ENCODE measurements at places on chromosomes 5 and 9. TPM values are rescaled to one million over a fixed set of nuclear protein-coding genes. Genes with fewer than 3 reads are reported as not detected.

The ALDH7A1 gene
- 45.3 TPM for total RNA-seq

The DNAI1 gene
- total RNA-seq, result not detected

The WNT8A gene
- total RNA-seq, result not detected

The STKLD1 gene
- 0.59 TPM for total RNA-seq

The PLAC8L1 gene
- 0.59 TPM for total RNA-seq

The TAF11L11 gene
- not detected for total RNA-seq

The SNCAIP gene
- 13.1 TPM for total RNA-seq

The SLC12A2 gene
- total RNA-seq, result 31.8 TPM

The C6 gene
- total RNA-seq, result not detected

All from smooth muscle cell of the umbilical artery (primary cell).